Mucosa of descending colon (tissue), 3 donors: ENCODE measurements at places on chromosomes 16 and 17. TPM values are rescaled to one million over a fixed set of nuclear protein-coding genes. Genes with fewer than 3 reads are reported as not detected.

Gene TBC1D3H
- total RNA-seq, result not detected

Gene LITAFD
- total RNA-seq, result not detected

Gene CHST6
- total RNA-seq, result 2.9 TPM

Gene MT1F
- total RNA-seq, result 6.1 TPM

Gene GDPD3
- total RNA-seq, result 29.6 TPM

Gene TEX14
- total RNA-seq, result not detected

Gene CD300LB
- not detected for total RNA-seq

Gene CD79B
- total RNA-seq, result 1.4 TPM

Gene CSH2
- total RNA-seq, result not detected

Gene MVP
- total RNA-seq, result 307 TPM

Gene RASD1
- 19.2 TPM for total RNA-seq

Gene TMC8
- total RNA-seq, result 11.4 TPM
